ENCODE measurements at places on chromosomes 4 and X.

DNA sequence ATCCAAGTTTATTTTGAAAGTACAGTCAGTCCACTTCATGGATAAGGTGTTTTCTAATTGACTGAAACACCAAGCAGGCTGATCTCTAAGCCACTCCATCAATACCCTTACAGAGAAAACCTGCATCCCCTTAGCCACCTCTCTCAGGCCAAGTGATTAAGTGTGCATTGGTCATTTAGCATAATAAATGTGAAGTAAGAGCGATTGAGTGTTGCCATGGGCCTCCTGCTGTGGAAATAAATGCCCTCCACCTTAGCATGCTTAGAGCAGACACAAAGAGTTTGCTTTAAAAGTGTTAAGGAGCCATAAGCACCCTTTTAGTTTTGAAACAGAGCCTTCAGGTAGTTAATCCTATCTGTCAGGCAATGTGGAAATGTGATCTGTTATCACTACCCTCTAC is 386.5 kb downstream of the GPAT3 start:
- no peak for DNase-seq

DNA sequence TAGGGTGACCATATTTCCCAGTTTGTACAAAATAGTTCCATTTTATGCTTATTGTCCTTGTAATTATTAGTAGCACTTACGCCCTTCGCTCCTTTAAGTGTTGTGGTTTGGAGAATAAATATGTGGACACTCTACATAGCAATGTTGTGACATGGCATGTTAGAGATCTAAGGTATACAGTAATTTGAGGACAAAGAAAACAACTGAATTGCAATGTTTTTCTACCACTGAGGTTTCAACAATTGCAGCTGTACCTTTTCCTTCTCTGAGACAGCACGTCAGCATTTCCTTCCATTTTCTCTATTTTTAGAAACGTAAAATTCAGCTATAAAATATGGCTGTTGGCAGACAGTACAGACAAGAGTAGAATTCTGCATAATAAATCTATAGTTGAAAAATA is 323.1 kb downstream of the MAPK10 start:
- no peak for DNase-seq

- no peak for DNase-seq
Measured at GRCh38 chr4:56226579-56226978, 160.7 kb downstream of the AASDH start.

DNA sequence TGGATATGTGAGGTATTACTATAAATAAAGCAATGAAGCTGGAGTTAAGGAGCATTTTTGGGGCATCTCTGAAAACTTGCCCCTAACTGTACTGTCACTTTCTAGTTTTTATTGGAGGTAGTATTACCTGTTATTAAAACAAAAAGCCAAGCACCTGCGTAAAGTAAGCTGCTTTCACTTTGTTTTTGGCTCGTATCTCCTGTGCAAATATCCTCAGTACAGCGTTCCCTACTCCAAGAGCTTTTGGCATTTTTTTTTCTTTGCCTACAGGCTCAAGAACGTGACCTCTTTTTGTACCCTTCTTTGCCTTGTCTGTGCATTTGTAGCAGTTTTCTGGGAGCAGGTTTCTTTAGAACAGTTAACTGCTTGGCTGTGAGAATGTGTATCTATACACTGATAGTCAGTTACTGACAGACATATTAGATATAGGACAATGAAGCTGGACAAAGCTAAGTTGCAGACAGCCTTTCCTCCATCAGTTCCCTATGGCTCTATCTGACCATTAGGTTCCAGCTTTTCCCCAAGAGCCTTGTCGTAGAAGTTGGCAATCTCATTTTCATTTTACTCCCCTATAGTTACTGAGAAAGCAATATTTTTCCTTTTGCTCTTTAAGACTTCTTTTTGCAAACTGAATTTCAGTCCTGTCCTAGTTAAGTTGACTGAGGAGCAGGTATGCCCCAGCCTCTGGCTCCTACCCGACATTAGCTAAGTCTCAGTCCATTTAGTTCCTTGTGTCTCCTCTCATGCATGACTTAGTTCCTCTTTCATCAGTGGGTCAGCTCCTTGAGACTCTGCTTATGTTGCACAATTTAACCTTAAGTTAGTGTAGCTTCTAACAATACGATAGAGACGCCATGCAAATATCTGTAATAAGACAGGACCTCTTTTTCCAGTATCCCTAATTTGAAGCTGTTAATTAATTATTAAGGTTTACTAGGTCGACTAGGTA is 71.5 kb upstream of the HPRT1 start:
- no peak for DNase-seq

GRCh38 chrX:70527053-70527452 is 82.4 kb downstream of the DLG3 start:
- no peak for DNase-seq

DNA sequence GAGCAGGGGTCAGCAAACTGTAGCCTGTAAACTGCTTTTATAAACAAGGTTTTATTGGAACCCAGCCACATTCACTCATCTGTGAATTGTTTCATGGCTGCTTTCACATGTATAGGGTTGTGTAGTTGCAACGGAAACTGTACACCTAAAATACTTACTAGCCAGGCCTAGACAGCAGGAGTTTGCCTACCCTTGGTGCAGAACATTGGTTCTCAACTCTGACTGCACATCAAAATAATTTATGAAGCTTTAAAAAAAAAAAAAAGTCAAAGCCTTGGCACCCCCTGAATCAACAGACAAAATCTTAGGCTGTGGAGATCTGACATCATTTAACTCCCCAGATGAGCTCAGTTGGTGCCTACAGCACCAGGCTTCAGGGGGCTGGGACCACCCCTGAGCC is 27.8 kb downstream of the ADGRA3 start:
- DNase-seq: no peak

- no peak for DNase-seq
Measured at GRCh38 chrX:107197319-107197718, 8.9 kb downstream of the NUP62CL start.

DNA sequence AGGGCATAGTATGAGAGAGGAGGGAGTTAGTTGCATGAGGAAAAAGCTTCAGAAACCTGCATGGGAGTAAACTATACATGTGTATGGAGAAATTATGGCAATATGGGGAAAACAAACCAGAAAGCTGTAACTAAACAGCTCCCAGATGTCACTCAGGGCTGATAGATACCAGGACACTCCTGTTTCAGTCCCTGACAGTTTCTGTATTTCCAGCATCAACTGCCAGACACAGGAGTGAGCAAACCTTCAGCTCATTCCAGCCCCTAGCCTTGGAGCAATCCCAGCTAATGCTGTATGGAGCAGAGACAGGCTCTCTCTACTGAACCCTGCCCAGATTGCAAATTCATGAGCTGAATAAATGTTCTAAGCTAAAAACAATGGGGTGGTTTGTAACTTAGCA is 382.9 kb upstream of the MAGEB18 start:
- DNase-seq: no peak

DNA sequence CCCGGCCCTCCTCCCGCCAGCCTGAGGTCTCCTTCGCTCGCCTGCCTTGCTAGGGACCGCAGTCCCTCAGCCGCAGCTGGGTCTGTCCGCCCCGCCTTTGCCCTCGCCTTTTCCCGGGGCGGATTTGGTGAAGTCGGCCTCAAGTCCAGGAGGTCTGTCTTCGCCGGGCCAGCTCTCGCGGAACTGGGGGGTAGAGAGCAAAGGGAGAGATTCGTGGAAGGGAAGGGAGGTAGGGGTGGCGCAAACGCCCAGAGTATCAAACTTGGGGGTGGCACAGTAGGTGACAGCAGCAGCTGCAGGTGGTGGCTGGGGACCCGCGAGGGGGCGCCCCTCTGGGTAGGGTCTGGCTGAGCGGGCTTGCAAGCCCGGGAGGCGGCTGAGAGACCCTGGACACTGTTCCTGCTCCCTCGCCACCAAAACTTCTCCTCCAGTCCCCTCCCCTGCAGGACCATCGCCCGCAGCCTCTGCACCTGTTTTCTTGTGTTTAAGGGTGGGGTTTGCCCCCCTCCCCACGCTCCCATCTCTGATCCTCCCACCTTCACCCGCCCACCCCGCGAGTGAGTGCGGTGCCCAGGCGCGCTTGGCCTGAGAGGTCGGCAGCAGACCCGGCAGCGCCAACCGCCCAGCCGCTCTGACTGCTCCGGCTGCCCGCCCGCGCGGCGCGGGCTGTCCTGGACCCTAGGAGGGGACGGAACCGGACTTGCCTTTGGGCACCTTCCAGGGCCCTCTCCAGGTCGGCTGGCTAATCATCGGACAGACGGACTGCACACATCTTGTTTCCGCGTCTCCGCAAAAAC is at the start of gene NPY2R:
Gene NPY2R (plus strand): TSS at position 379 of the 797 bp plus-strand sequence. CDS start 5,304 bp downstream, outside the sequence.
- no peak for DNase-seq

GRCh38 chr4:41213625-41214135 is 662 bp downstream of the APBB2 start:
- no peak for DNase-seq

- DNase-seq: no peak
Measured at GRCh38 chrX:136867518-136867917, 13.0 kb downstream of the RBMX start.

DNA sequence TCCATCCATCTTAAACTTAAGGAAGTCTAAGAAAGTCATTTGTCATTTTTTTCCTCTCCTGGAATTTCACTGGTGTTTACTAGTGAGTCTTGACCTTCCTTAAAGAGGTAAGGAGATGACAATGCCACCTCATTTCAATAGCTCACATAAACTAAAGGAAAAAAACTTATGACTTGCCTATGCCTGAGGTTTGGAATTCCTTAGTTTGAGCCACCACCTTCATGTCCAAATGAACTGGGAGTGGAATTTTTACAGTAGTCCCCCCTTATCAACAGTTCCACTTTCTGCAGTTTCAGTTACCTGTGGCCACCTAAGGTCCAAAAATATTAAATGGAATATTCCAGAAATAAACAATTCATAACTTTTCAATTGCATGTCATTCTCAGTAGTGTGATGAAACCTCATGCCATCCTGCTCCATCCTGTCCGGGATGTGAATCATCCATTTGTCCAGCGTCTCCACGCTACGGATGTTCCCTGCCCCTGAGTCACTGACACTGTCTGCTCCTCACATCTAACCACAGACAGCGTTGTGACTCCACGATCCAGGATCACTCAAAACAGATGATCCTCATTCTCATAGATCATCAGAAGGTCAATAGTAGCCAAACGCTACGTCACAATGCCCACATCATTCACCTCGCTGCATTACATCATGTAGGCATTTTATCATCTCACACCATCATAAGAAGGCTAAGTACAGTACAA is 177.4 kb downstream of the SH3KBP1 start:
- no peak for DNase-seq

DNA sequence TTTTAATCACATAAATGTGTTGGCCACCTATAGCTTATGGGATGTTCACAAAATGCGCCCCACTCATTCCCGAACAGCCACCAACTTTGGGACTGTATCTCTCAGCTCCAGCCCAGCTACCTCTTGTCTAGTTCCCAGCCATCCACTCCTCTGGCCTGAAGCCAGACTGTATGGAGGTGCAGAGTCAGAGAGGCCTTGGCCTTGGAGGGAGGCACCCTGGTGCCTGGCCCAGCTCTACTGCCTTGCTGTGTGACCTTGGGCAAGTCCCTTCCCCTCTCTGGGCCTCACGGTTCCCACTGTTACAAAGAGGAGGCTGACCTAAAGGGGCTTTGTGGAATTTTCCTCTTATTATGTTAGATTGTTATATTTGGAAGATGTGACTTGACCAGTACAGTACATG is 13.9 kb downstream of the MAMLD1 start:
- no peak for DNase-seq

GRCh38 chr4:11488657-11489452 is 60.2 kb upstream of the HS3ST1 start:
- no peak for DNase-seq

DNA sequence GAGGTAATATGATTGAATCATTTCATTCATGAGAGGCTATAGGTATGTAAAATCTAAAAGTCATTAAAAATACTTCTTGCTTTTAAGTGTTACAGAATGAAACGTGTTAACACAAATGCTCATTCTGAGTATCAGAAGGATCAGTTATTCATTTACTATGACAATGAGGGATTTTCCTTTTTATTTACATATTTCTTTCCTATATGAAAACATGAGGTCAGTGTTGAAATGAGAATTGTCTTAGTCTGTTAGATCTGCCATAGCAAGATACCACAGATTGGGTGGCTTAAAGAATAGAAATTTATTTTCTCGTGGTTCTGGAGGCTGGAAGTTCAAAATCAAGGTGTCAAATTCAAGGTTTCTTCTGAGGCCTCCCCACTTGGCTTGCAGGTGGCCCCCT is 181.2 kb downstream of the ARHGAP10 start:
- DNase-seq: no peak

DNA sequence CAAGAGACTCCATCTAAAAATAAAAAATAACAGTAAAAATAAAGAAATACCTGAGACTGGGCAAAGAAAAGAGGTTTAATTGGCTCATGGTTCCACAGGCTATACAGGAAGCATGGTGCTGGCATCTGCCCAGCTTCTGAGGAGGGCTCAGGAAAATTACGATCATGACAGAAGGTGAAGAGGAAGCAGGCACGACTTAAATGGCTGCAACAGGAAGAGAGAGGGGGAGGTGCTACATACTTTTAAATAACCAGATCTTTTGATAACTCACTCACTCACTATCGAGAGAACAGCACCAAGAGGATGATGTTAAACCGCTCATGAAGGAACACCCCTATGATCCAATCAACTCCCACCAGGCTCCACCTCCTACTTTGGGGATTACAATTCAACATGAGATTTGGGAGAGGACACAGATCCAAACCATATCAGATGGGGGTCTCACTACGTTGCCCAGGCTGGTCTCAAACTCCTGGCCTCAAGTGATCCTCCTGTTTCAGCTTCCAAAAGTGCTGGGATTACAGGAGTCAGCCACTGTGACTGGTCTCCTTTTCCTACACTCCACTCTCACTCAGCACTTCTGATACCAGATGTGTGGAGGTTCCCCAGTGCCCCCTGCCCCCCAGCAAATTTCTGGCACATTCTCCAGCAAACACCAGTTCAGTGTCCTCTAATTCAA is 11.9 kb upstream of the ZNF157 start:
- peak; percentile 3 for DNase-seq

DNA sequence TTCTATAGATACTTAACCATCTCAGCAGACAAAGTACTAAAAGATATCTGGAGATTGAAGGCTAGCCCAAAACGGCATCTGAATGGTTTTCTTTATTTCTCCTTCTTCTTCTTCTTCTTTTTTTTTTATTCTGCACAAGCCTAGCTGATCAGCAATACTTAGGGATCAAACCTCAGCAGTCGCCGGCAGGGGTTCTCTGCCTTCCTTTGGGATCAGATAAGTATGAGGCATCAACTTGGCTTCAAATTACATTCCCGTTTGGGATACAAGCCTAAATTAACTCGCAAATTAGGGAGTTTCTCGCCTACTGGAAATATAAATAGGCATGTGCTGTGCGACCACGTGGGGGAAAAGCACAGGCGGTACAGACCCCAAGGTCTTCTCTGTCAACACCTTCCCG is 730 bp downstream of the CT55 start:
- no peak for DNase-seq

DNA sequence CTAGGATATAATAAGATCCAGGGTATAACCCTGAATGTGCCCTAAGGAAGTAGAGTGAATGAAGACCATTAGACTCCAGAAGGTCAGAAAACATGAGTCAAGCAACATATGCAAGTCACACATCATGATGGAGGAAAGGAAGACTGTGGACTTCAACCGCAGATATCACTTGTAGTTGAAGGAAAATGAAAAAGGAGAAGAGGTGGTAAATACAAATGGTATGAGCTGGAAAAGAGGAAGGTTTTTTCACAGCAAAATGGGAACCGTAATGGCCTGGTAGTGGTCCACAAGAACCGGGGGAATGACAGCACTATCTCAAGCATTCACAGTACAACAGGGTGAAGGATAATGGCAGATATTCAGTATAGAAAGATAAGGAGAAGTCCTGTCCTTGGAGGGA is 5.2 kb upstream of the SCFD2 start:
- DNase-seq: no peak

Data from T-helper 22 cell (primary cell).